Hematopoietic multipotent progenitor cell treated with erythropoietin and hydrocortisone succinate and interleukin-3 and kit ligand, for 4 days (in vitro differentiated cells): ENCODE measurements at places on chromosomes 1 and 21.

DNA sequence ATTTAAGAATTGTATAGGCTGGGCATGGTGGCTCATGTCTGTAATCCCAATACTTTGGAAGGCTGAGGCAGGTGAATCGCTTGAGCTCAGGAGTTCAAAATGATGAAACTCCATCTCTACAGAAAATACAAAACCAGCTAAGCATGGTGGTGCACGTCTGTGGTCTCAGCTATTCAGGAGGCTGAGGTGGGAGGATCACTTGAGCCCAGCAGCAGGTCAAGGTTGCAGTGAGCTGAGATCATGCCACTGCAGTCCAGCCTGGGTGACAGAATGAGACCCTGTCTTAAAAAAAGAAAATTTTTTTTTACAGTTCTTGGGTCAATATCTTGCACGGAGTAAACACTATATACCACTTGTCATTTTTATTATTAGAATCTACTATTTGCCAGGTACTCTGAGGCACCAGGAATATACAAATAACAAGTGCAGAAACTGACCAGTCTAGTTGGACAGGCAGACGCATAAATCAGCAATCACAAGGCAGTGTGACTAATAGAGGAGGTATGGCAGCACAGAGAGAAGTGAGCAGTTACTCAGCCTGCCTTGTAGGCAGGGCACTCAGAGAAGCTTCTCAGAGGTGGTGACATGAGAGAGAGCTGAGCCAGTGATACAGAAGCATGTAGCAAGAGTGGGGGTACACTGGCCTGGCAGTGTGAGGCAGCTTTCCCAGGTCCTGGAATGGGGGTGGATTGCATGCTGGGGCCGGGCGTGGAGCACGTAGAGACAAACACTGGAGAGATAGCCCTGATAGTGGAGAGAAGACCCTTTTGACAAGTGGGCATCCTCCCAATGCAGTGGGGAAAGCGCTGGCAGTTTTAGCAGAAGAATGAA, 8.0 kb downstream of the PHLDA3 start:
- DNase-seq = no peak

GRCh38 chr1:98921817-98922216, 82.8 kb downstream of the PLPPR5 start:
- DNase-seq = no peak

DNA sequence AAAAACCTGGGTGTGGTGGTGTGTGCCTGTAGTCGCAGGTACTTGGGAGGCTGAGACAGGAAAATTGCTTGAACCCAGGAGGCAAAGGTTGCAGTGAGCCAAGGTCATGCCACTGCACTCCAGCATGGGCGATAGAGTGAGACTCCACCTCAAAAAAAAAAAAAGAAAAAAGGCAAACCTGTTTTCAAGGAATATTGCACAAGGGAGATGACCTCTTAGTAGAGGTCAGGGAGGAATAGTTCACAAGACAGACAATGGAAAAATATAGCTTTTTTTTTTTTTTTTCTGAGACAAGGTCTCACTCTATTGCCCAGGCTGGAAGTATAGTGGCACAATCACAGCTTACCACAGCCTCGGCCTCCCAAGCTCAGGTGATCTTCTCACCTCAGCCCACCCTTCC, 22.5 kb upstream of the SUCO start:
- no peak for DNase-seq

DNA sequence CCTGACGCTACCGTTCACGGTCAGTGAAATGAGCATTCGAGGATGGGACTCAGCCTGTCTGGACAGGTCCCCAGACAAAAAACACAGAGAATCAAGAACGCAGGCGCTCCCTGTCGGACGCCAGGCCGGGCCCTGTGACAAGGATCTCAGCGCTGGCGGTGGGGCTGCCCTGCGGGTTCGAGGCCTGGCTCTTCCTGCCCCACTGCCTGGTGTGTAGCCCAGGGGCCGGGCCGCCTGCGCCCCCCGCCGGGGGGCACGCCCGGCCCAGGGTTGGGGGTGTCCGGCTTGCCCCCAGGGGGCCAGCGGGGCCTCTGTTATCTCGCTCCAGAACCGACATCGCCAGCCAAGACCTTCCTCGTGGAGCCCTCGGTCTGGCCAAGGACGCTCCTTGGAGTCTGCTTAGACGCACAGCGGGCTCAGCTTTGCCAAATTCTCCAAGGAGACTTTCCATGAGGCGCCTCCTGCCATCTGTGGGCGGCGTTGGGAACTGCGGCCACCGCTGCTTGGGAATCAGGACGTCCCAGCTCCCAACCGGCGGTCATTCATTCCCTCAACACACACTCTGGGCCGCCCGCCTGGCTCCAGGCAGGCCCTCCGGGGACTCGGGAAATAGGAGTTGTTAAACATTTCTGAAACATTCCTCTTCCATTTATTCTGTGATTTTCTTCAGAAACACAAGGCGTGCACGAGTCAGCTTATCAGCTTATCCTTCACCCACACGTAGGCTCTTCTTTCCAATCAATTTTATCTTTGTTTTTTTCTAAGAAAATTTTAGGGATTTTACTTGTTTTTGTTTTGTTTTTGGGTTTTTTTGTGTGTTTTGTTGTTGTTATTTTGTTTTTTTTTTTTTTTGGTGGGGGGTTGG, 11.3 kb upstream of the RIPK4 start:
- DNase-seq = peak; percentile 62

GRCh38 chr21:17779496-17779895, 39.7 kb downstream of the C21orf91 start:
- DNase-seq = peak; percentile 49
